ENCODE measurements at places on chromosomes 7 and 10.

GRCh38 chr7:101555269-101555920 lies 73.7 kb downstream of the MYL10 start:
- no peak for DNase-seq

- no peak for DNase-seq
These were observed 2.3 kb downstream of the DDIT4 start for GRCh38 chr10:72276013-72276387.

- DNase-seq: no peak
These were observed 21.8 kb downstream of the NET1 start for GRCh38 chr10:5434017-5434753.

DNA sequence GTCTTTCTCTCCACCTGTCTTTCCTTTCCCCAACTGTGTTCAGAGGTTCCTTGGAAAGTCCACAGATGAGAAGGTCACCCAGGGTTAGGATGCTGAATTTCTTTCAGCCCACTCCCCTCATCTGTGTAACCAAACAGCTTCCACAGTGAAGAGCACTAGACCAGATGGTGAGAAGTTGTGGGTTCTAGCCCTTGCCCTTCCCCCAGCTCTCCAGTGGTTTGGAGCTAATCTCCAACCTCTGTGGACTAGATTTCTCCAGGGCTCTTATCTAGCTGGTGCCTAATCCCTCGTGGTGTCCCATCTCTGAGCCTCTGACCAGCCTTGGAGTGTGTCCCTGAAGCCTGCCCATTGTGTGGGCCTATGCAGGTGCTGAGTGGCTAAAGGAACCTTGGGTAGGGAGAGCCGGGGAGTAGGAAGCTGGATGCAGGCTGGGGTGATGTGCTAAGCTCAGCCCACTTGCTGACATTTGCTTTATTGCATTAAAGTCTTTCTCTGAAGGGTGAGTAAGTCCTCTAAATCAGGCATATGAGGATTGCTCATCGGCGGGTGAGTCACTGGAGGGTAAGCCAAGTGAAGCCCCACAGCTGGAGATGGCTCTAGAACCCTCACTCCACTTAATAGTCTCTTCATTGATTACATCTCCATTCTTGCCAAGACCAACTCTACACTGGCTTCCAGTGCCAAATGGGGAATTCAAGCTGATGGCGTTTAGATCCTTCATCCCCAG lies 14.9 kb downstream of the DUSP5 start:
- DNase-seq: no peak

DNA sequence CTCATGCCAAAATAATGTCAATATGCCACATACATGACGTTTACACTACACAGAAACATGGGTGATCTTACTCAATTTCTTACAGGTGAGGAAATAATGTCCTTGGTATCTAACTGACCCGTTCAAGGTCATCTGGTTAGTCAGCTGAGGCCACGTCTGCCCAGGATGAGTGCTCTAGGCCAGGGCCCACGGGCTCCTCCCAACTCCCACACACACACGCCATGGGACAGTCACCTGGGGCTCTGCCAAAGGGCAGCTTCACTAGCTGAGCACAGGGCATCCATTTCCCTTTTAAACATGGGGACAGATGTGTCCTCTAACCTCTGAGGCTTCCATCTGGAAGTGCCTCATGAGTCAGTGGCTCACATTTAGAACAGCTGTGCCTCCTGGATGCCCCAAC lies 123.9 kb downstream of the TNS3 start:
- DNase-seq: no peak

DNA sequence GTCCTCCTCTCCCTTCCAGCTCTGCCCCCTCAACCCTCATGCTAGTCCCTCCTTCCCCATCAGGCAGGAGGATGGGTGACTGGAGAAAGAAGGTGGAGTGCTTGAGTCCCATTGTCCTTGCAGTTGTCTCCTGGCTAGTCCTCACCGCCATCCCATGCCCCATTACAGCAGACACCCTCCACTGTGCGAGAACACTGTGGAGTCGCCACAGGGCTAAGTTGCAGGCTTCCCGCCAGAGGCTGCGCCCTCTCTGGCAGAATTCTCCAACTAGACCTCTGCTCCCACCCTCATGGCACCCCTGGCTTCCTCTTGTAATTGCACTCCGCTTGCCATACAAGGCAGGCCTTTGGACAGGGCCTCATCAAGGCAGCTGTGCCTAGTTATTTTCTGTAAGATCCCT lies 3.1 kb downstream of the GIMAP2 start:
- DNase-seq: no peak
